ENCODE measurements at places on chromosomes 3 and 15.

GRCh38 chr3:2024713-2025112 is 74.0 kb upstream of the CNTN4 start:
- DNase-seq, result no peak

DNA sequence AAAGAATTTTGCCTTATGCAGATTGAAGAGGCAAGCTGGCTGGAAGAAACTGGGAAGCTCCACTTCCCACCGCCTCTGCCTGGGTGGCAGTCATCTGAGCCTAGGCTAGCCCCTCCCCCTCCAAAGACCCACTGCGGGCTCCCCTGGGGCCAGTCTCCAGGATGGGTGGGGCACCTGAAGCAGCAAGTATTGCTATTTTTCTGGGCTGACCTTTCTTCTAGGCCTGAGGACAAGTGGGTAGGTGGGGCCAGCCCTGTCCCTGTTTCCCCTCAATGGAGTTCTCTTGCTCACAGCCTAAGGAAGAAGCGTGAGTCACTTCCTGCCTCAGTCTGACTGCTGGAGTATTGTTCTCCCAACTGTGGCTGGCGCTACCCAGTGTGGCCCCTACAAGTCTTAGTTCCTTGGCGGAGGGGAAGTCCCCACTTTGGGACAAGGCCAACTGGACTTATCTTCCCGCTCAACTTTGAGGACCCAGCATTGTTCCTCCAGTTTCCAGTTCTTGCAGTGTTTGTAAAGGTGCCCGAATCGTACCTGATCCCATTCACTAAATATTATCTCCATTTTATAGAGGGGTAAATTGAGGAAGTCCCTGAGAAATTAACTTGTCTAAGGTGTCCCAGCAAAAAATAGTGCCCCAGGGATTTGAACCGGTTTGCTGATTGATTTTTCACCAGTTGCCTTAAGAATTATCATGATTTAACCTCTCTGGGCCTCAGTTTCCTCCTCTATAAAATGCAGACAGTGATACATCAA is 1.4 kb downstream of the FURIN start:
- DNase-seq, result peak; percentile 87

GRCh38 chr15:33154351-33155166 is 40.0 kb downstream of the FMN1 start:
- DNase-seq, result no peak

- DNase-seq, result no peak
Measured at GRCh38 chr15:75008221-75008625, 12.9 kb downstream of the SCAMP5 start.

DNA sequence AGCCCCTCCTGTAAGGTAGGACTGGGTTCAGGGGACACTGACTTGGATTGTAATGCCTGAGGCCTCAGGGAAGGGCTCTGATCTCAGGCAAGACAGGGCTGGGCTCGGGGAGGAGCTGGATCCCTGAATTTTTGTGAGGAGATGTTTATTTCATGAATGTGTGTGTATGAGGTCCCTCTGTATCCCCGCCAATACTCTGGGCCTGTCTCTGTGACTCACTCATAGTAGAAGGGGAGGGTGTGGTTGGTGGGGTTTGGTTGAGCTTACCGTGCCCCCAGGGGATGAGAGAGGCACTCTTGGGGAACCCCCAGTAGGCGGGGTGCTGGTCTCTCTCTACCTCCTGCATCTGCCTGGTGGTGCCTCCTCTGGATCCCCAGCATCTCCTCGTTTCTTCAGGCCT is 28.1 kb downstream of the RPSA start:
- DNase-seq, result no peak

DNA sequence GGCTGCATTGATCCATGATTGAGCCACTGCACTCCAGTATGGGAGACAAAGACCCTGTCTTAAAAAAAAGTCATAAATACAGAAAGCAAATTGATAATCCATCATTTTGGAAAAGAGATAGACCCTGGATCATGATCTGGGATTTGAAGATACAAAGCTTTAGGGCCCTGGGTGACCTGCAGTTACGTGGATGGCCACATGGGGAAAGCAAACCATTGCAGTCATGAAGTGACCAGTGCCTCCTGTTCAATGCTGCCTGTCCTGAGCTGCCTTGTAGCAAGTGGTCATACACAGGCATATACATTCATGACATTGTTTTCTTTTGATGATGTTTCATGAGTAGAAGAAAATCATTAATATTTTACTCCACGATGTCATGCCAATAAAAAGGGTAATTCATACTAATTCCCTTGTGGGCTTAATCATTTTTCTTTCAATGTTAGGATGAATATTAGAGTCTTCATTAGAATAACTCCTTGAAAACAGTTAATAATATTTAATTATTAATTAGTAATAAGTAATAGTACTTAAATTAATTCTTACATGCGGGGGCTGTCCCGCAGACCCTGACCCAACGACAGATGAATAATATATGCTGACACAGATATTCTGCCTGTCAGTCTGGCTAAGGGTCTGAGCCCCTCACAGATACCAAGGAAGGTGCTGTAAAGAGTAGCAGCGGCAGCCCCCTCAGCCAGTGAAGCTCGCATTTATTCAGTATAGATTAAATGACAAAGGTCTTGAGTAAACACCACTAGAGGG is 109.0 kb upstream of the UNC13C start:
- DNase-seq, result no peak

- DNase-seq, result no peak
Measured at GRCh38 chr3:6962801-6963200, 101.9 kb downstream of the GRM7 start.

DNA sequence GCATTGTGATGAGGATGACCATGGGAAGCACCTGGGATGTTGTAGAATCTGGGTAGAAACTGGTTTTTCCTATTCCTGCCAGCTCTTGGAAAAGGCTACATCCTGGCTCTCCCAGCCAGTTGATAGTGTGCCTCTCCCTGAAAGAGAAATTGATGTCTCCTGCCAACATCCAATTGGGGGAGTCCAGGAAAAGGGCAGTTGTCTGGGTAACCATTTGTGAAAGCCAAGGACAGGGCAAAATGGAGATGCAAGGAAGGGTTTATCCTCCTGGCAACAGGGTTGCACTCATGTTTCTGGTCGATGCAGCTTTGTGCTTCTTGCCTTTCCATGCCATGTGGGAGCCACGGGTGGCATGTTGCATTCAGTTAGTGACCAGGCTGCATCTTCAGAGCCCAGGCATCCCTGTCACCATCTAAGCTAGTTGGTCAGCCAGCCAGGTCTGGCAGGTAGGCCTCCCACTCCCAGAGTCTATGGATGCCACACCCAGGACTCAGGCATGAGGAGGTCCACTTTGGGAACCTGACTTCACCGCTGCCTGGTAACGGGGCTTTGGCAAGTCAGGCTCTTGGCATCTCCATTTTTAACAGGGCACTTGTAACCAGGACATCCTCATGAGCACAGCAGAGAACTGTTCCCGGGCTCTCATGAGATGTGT is 153.5 kb downstream of the DNAJB8 start:
- DNase-seq, result no peak

DNA sequence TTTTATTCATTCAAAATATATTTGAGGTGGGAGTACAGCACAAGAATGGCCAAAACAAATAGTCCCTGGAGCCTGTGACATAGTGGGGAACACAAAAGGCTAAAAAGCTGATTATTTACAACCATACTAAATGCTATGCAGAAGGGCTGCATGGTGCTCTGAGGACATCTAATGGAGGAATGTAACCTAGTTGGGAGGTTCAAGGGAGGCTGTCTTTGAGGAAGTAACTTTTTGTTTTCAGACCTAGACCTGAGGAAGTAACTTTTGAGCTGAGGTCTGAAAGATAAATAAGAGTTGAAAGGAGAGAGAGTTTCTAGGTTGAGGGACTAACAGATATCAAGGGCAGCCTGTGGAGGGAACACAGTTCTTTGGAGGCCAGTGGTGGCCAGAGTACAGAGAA is 34.8 kb upstream of the RASA2 start:
- DNase-seq, result peak; percentile 75

- no peak for DNase-seq
Measured at GRCh38 chr3:19559724-19560442, 374.1 kb downstream of the EFHB start.

DNA sequence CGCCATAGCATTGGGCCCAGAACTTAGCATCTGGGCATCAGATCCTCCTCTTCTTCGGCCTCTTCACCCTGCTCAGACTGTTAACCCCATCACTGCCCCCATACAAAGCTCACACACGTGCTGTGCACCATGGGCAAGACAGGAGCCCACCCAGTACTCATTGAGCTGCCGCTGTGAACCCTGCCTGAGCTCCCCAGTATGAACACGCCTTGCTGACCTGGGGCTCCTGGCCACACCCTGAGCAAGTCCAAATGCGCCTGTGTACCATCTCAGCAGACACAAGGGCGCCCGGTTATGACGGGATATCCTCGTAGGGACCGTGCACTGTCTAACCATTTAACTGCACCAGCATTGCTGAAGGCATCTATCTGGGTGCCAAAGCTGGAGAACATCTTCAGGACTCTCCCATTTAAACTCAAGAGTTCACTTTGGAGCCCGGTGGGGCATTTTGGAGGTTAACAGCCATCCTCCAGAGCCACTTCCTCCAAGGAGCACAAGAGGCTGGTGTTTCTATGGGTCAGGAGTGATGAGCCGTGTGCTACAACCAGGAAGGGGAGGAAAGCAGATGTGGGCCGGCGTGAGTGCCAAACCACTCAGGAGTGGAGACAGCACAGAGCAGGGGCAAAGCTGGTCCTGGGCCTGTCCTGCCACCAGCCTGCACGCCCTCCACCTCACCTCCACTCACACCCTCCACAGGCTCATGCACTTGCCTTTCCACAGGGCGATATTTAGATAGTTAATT is 12.1 kb downstream of the PRR23E start:
- DNase-seq, result no peak

DNA sequence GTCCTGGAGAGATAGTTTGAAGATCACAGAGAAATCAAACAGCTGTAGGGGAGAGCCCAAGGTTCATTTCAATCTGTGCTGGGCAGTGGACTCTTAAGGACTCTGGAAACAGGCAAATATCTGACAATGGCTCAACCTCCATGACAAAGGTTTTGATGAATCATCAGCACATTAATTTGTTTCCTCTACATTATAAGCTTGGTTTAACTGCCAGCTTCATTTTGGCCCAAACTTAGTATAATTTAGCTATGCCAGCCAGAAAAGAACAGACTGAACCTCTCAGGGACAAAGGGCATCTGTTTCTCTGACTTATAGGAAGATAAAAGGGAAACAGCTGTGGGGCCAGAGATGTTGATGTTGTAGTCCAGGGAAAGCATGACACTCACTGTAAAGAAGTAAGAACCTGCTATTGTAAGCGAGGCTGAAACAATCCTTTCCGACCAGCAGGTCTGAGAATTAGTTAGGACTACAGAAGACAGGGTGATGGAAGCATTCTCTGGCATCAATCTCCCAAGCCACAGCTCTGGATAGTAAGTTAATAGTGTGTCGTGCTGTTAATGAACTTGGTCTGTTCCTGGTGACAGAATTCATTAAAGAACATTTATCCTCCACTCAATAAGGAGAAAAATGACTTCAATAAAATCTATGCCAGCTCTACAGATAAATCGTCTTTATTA is 110.1 kb downstream of the KCNMB2 start:
- DNase-seq, result no peak

GRCh38 chr3:108565506-108565905 is 23.7 kb downstream of the CIP2A start:
- DNase-seq, result no peak

- no peak for DNase-seq
Measured at GRCh38 chr3:86774082-86774691, 216.8 kb downstream of the VGLL3 start.

- peak; percentile 34 for DNase-seq
Measured at GRCh38 chr15:66359740-66360139, 3.3 kb upstream of the TIPIN start.

DNA sequence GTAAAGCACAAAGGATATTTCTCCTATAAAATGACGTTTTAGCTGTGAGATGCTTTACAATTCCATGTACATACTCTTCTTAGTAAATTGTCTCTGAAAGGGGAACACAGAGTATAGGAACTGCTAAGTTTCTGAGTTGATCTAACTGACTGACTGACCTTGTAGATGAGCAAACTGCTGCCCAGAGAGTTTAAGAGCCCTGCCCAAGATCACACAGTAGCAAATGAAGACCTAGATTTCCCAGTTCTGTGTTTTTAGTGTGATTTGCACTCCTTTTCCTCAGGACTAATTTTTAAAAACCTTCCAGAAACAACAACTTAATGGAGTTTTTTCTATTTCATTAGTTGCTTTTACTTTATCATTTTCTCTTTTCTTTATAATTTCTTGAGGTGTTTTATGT is 247.7 kb downstream of the PDCD6IP start:
- DNase-seq, result no peak

DNA sequence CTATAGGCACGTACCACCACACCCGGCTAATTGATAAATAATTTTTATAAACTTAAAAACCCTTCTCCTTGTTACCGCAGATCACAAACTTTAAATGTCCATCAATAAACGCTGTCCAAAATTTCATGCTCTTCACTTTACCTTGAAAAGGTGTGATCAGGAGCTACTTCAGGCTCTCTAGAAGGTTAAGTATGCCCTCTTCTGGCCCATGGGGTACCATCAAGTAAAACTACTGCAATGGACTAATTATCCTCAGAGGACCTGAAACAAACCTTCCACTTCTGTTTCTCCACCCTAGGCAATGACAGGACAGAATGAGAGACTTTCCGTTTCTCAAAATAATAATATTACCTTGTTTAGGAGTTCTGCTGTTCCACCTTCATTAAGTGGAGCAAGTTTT is 9.2 kb downstream of the LZTFL1 start:
- peak; percentile 30 for DNase-seq

- DNase-seq, result no peak
Measured at GRCh38 chr3:16070707-16071106, 103.8 kb upstream of the GALNT15 start.

- peak; percentile 55 for DNase-seq
Measured at GRCh38 chr15:97234851-97235610, 725.5 kb upstream of the ARRDC4 start.

DNA sequence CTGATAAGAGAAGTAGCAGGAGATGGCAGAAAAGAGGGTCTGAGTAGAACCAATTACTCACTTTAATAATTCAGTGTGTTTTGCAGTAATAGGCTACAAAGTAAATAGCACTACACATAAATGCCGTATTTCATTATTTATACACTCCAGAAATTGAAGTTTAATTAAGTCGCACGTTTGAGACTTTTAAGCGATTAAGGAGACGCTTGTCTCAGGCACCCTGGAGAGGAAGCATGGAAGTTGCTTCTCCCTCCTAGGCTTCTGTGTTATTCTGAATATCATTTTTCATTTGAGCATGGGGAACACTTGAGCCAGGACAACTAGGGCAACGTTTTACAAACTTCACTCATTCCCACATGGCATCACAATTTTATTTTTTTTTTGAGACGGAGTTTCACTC is 12.2 kb downstream of the GXYLT2 start:
- no peak for DNase-seq

- DNase-seq, result no peak
Measured at GRCh38 chr3:38610436-38610835, 39.1 kb downstream of the SCN5A start.

GRCh38 chr15:67198157-67198754 is 56.2 kb downstream of the AAGAB start:
- DNase-seq, result peak; percentile 46

DNA sequence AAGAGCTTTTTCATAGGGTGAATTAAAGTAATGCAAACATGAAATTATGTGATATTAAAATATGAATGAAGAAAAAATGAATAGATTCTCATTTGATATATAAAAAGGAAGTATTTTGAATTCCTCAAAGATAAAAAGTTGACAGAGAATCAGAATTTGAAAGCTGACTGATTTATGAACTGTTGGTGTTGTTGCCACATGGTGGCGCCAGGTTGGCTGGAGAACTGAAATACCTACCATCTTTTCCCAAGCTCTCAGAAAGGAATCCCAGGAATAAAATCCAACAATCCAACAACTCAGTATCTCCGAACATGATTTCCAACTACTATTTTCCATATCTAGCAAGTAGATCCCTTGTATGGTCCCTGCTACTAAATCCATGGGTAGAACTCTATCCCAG is 3.1 kb downstream of the MYRIP start:
- DNase-seq, result no peak

- DNase-seq, result no peak
Measured at GRCh38 chr3:65170390-65171042, 482.7 kb upstream of the ADAMTS9 start.
